ENCODE measurements at places on chromosomes 3 and 15. TPM values are rescaled to one million over a fixed set of nuclear protein-coding genes. Genes with fewer than 3 reads are reported as not detected.

DNA sequence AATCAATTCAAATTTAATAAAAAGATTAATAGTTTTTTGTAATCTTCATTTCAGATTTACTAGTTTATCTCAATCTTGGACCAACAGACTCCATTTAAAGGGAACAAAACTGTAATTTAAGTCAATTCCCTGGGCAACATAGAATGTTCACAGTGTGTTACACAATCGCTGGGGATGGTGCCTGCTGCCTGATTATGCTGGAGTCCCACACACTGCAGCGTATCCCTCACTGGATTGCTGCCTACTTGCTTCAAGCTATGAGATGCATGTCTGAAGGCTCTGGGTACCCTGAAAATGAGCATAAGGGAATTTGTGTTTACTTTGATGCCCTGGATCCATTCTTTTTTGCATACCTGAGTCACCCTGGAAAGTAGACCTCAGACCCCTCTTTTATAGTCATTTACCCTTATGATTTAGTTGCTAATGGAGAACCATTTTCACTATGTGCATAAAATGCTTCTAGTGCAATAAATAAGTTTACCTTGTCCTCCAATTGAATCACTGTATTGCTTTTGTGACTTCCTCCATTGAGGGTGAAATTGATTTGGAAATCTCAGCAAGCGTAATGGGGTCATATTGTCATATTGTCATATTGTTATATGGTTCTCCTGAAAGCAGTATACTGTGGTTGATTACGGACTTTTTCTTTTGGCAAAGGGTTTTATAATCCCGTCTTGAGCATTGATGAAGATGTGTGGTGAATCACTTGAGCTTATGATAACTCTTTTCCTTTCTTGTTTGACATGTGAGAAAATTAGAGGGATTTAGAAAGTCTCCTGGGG is 35.9 kb downstream of the ITPR1 start:
- H3K27me3 ChIP-seq: no peaks in the 10 kb centered on the region
- DNase-seq: no peak
- peaks cover 45% of the 10 kb centered on the region for H3K4me1 ChIP-seq

The TM4SF18 gene
- 10.1 TPM for total RNA-seq

- no peak overlapping the region for H3K4me3 ChIP-seq
- no peak overlapping the region for H3K27ac ChIP-seq
- H3K4me1 ChIP-seq: no peaks in the 10 kb centered on the region
- no peak for DNase-seq
Observed at GRCh38 chr3:1462371-1462770, 369.5 kb downstream of the CNTN6 start.

The ADAMTSL3 gene
- total RNA-seq: 4.2 TPM

DNA sequence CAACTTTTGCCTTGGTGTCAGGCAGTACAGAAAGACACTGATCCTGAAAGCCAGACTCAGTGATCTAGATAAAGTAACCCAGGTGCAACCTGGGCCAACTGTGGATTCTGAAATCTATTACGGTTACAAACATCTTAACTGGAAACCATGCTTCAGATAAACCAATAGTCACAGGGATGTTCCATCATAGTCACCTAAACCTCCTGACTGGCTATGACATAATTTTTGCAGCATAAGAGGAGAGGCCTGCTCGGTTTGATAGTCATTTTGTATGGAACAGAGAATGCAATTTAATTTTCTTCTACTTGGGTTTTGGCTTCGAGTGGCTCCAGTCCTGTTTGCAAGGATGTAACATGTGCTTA is 3.7 kb downstream of the SLCO3A1 start:
- H3K4me1 ChIP-seq: peaks cover 51% of the 10 kb centered on the region
- H3K27me3 ChIP-seq: no peaks in the 10 kb centered on the region
- H3K27ac ChIP-seq: no peak overlapping the region
- no peak overlapping the region for H3K4me3 ChIP-seq
- H3K36me3 ChIP-seq: no peaks in the 10 kb centered on the region
- no peak for DNase-seq

The ACP3 gene
- 12.3 TPM for total RNA-seq

The MOBP gene
- total RNA-seq: not detected

The PLA2G4E gene
- total RNA-seq: 8.8 TPM

DNA sequence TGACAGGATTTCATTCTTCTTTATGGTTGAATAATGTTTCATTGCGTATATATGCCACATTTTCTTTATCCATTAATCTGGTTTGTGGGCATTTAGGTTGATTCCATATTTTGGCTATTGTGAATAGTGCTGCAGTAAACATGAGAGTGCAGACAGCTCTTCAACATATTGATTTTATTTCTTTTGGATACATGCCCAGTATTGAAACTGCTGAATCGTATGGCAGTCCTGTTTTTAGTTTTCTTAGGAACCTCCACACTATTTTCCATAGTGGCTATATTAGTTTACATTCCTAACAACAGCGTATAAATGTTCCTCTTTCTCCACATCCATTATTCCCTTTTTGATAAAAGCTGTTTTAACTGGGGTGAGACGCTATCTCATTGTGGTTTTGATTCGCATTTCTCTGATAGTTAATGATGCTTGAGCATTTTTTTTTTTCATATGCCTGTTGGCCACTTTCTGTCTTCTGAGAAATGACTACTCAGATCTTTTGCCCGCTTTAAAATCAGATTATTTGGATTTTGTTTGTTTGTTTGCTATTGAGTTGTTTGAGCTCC is 21.7 kb downstream of the AQP9 start:
- H3K27ac ChIP-seq: no peak overlapping the region
- H3K4me1 ChIP-seq: no peaks in the 10 kb centered on the region
- no peaks in the 10 kb centered on the region for H3K27me3 ChIP-seq
- H3K36me3 ChIP-seq: no peaks in the 10 kb centered on the region
- no peak for DNase-seq

DNA sequence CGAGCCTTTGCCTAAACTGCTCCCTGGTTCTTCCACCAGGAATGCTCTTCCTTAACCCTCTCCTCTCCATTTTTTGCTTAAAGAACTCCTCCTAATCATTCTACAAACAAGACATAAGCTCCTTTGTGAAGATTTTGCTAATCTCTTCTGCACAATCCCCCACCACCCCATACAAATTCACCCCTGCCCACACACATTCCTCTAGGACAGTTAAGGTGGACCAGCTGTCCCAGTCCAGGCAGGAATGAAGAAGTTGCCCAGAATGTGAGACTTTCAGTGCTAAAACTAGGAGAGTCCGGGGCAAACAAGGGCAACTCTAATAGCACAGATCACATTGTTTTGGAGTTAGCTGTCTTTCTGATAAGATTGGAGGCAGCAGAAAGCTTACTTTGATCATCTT is 13.9 kb upstream of the FAM174B start:
- no peak for DNase-seq
- H3K27me3 ChIP-seq: no peaks in the 10 kb centered on the region
- H3K4me1 ChIP-seq: peaks cover 10% of the 10 kb centered on the region
- no peak overlapping the region for H3K4me3 ChIP-seq
- H3K27ac ChIP-seq: no peak overlapping the region

GRCh38 chr15:101167753-101168462 is 83.9 kb downstream of the CHSY1 start:
- peak overlapping the region; percentile 8 for H3K4me3 ChIP-seq
- no peak for DNase-seq
- H3K27ac ChIP-seq: peak overlapping the region; percentile 82
- H3K27me3 ChIP-seq: no peaks in the 10 kb centered on the region

The C3orf20 gene
- 0.49 TPM for total RNA-seq

DNA sequence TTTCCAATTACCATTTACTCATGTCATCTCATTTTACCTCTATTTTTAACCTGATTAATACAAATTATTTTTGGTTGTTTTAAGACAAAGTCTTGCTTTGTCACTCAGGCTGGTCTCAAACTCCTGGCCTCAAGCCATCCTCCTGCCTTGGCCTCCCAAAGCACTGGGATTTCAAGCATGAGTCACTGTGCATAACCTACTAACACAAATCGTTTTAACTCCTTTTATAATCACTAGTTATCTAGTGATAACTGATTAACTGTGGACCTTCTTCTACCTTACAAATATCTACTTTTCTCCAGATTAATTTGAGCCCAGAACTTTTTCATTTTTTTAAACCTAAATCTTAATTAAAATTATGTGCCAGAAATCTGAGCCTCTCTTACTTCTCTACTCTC is 4.6 kb downstream of the ATP13A3 start:
- no peaks in the 10 kb centered on the region for H3K36me3 ChIP-seq
- H3K4me1 ChIP-seq: peaks cover 38% of the 10 kb centered on the region
- H3K4me3 ChIP-seq: no peak overlapping the region
- DNase-seq: no peak

DNA sequence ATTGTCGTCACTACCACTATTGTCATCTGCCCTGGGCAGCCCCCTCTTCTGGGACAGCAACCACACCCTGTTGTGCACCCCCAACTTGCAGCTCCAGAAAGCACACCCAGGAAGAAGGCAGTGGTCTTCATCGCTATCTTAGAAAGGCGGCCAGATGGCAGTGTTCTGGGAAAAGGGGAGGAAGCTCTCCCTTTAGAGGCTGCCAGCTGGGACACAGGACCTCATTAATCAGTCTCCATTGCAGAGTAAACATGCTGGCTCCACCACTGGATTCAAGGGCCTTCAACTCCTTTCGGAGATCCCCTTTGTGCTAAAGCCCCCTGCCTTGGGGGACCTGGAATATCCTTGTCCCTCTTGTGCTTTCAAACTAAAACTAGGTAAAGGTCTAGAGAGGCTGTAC is 199.3 kb upstream of the LINGO1 start:
- DNase-seq: no peak
- H3K36me3 ChIP-seq: no peaks in the 10 kb centered on the region
- H3K4me3 ChIP-seq: no peak overlapping the region
- H3K27ac ChIP-seq: no peak overlapping the region
- H3K4me1 ChIP-seq: no peaks in the 10 kb centered on the region

GRCh38 chr3:140842984-140843649 is 98.5 kb upstream of the SLC25A36 start:
- no peaks in the 10 kb centered on the region for H3K27me3 ChIP-seq
- H3K27ac ChIP-seq: no peak overlapping the region
- H3K4me3 ChIP-seq: no peak overlapping the region
- no peaks in the 10 kb centered on the region for H3K36me3 ChIP-seq
- DNase-seq: no peak
- no peaks in the 10 kb centered on the region for H3K4me1 ChIP-seq

- no peaks in the 10 kb centered on the region for H3K36me3 ChIP-seq
- H3K4me1 ChIP-seq: no peaks in the 10 kb centered on the region
- H3K4me3 ChIP-seq: no peak overlapping the region
- H3K27me3 ChIP-seq: no peaks in the 10 kb centered on the region
- DNase-seq: no peak
Observed at GRCh38 chr3:35894735-35895134, 255.4 kb downstream of the ARPP21 start.

- no peaks in the 10 kb centered on the region for H3K36me3 ChIP-seq
- no peaks in the 10 kb centered on the region for H3K4me1 ChIP-seq
- no peak overlapping the region for H3K4me3 ChIP-seq
- no peaks in the 10 kb centered on the region for H3K27me3 ChIP-seq
- H3K27ac ChIP-seq: no peak overlapping the region
Observed at GRCh38 chr3:130263708-130264107, 81.8 kb upstream of the COL6A5 start.

- H3K4me1 ChIP-seq: peaks cover 22% of the 10 kb centered on the region
- H3K27me3 ChIP-seq: no peaks in the 10 kb centered on the region
- DNase-seq: no peak
Observed at GRCh38 chr3:127036209-127037020, 53.5 kb downstream of the PLXNA1 start.

DNA sequence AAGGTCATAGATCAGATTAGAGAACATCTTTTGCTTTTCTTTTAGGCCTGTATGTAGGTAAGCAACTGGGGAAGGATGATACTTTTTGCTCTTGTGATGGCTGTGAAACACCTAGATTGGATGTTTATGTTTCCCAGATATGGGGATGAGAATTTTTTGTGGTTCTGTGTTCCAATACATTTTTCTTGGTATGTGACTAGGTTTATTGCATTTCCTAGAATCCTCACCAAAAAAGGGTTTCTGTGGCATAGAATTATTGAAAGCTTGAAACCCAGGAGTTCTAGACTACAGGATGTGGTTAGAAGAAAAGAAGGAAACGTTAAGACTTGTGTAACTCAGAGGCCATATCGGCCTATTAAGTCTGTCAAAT is 25.8 kb downstream of the OXNAD1 start:
- no peaks in the 10 kb centered on the region for H3K27me3 ChIP-seq
- no peaks in the 10 kb centered on the region for H3K4me1 ChIP-seq
- no peak for DNase-seq
- no peak overlapping the region for H3K4me3 ChIP-seq
- H3K36me3 ChIP-seq: no peaks in the 10 kb centered on the region

DNA sequence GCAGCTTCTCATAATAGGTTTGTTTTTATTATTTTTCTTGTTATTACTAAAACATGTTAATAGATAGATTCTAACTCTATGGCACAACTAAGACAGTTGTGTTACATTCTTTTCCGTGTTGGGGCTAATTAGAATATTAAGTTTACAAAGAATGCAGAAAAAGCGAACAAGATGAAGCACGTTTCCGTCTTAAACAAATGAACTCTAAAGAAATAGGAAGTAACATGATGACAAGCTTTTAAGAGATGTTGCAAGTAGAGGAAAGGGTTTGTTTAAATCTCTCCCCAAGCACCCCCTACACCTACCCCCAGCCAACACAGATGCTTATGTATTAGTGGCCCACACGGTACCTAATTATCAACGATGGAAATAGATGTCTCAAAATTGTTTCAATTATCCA is 207.1 kb downstream of the TP63 start:
- H3K27me3 ChIP-seq: no peaks in the 10 kb centered on the region
- H3K4me1 ChIP-seq: peaks cover 7% of the 10 kb centered on the region
- H3K36me3 ChIP-seq: no peaks in the 10 kb centered on the region
- no peak overlapping the region for H3K4me3 ChIP-seq
- H3K27ac ChIP-seq: peak overlapping the region; percentile 23
- no peak for DNase-seq

GRCh38 chr3:46695177-46695961 is 1.9 kb upstream of the ALS2CL start:
- peaks cover 72% of the 10 kb centered on the region for H3K4me1 ChIP-seq
- H3K27ac ChIP-seq: peak overlapping the region; percentile 91
- DNase-seq: no peak
- no peaks in the 10 kb centered on the region for H3K36me3 ChIP-seq

DNA sequence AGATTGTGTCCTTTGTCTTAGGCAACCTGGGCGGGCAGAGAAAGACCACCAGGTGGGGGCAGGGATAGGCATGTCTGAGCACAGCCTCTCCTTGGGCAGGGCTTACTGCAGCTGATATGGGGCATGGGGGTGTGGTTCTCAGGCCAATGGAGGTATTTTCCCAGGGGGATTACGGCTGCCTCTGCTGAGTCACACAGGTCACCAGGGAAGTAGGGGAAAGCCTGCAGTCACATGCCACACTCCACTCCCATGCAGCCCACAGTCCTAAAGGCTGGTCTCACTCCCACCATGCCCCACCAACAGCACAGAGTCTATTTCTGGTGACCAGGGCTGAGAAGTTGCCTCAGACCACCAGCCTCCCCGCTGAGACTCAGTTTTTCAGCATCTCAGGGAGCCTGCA is 466.4 kb downstream of the DIPK2A start:
- no peaks in the 10 kb centered on the region for H3K36me3 ChIP-seq
- H3K4me3 ChIP-seq: no peak overlapping the region
- no peak for DNase-seq
- H3K27ac ChIP-seq: no peak overlapping the region
- no peaks in the 10 kb centered on the region for H3K27me3 ChIP-seq

The WDR93 gene
- total RNA-seq: not detected

The TMIE gene
- total RNA-seq: 0.74 TPM

Data from vagina (tissue), 2 donors.